ENCODE measurements at places on chromosomes 3 and 15.

- no peak for DNase-seq
Measured at GRCh38 chr15:70867911-70868467, 14.0 kb upstream of the LARP6 start.

GRCh38 chr3:11591391-11592282, 52.1 kb downstream of the VGLL4 start:
- no peak for DNase-seq

DNA sequence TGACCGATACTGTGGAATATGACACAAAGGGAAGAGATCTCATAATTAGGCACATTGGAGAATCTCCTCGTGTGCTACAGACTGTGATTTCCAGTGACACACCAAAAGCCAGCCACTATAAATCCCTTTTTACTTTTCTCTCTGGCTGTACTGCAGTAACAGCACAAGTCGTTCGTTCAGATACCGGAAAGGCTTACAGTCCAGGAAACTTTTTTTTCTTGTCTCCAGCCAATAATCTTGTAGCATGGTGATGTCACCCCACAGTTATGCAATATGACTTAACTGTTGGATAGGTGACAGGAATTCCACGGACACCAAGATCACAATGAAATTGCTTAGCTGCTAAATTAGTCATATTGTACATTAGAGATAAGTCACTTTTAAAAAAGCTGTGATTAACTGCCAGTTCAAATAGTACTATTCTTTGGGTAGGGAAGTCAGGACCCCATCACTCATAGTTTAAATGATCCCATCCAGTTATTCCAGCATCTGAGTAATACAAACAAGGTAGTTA, 36.3 kb upstream of the TSC22D2 start:
- no peak for DNase-seq

- DNase-seq: no peak
Measured at GRCh38 chr3:18111796-18112232, 313.3 kb downstream of the SATB1 start.

Measured in stimulated activated CD4-positive, alpha-beta T cell treated with anti-CD3 and anti-CD28 coated beads, Interleukin-2, amount 100 ng/mL, for 48 hours (primary cell).